M059J (cell line): ENCODE measurements at places on chromosomes 3 and 15. TPM values are rescaled to one million over a fixed set of nuclear protein-coding genes. Genes with fewer than 3 reads are reported as not detected.

DNA sequence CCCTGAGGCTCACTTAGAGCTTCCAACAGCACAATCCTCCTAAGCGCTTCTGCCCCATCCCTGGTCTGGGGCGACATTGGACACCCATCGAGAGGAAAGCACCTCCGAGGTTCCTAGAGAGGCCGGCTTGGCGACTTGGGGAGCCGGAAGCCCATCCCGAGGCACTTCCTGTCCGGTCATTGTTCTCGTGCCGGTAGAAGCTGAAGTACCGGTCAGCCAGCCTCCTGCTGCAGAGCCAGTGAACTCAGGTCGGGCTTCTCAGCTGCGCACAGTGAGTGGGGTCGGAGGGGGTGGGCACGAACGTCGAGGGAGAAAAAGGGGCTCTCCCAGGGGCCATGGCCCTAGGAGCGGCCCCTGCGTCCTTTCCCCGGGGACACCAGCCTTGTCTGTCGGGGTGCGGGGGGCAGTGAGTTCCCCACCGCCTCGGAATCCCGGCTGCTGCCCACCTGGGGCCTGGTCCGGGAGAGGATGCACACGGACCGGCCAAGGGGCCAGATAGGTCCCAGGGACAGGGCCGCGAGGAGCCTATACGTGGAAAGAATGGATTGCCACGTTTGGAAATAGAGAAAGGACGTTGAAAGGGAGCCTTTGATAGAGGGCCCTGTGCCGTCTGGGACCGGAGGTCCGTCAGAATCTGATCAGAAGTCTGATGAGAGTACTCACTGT, at the start of gene ZNF35:
TSS of gene ZNF35 (plus strand) at position 169 of the 666 bp plus-strand sequence. CDS start 2,336 bp downstream, outside the sequence.
- DNase-seq, result peak; percentile 85

- no peak for DNase-seq
Measured at GRCh38 chr3:11832981-11833905, 13.4 kb downstream of the TAMM41 start.

DNA sequence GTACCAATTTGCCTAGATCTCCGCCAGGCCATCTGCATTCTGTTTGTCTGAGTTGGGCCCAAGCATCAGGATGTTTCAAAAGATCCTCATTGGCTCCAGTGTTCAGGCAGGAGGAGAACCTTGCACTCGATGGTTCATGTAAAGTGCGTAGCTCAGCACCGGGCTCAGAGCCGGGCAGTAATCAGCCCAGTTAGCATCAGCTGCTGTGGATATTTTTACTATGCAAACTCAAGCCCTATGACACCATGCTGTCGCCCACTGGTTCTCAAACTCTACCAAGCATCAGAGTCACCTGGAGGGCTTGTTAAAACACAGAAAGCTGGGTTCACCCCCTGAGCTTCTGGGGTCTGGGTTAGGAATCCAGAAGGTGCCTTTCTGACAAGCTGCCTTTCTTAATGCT, 310.8 kb downstream of the SHQ1 start:
- DNase-seq, result no peak

DNA sequence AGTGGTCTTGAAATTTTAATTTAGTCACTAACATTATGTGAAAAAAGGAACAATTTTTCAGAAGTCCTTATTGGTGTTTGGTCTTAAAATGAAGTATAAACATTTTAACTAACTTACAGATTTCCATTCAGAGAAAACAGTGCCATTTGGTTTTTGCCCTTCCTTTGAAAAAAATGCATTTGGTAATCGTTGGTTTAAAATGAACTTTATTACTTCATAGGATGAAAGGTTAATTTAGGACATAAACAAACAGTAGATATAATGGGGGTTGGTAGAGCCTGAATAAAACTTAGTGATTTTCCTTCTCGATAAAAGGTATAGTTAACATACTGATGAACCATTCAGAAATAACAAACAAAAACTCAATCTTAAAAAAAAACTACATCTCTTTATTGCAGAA, 39.7 kb downstream of the TFG start:
- DNase-seq, result no peak

DNA sequence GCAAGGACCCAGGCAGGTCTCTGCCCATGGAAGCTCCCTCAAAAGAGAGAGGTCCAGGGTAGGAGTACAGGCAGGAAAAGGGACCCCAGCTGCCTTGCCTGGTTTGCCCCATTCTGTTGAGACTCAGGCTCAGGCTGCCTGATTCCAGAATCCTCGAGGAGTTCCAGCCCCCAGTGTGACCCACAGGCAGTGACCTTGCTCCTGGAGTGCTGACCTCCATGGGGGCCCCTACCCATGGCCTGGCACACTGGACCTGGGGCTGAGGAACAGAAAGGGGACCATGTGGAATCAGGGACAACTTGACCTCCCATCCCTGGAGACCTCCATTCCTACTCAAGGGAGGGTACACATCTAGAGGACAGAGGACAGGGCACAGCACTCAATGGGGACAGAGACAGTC, 3.4 kb upstream of the SEMA3B start:
- DNase-seq, result no peak

- DNase-seq, result no peak
Measured at GRCh38 chr3:17954801-17955200, 212.4 kb upstream of the TBC1D5 start.

GRCh38 chr3:158420654-158421396, 150.2 kb upstream of the MLF1 start:
- peak; percentile 42 for DNase-seq

DNA sequence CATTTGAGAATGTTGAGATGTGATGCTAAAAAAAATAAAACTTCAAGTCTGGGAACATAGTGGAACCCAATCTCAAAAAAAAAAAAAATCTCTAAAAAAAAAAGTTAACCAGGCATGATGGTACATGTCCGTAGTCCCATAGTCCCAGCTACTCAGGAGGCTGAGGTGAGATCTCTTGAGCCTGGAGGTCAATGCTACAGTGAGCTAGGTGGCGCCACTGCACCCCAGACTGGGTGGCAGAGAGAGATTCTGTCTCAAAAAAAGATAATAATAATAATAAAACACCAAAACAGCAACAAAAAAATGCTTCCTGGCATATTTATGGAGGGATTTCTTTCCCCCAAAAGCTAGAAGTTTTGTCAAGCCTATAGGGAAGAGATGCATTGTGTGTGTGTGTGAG, 361.6 kb downstream of the ROBO1 start:
- DNase-seq, result no peak

The LOXL1 gene
- total RNA-seq, result 120 and 189 TPM in 2 replicates

The PROS1 gene
- total RNA-seq, result 4.0 and 4.5 TPM in 2 replicates

The GPR62 gene
- total RNA-seq, result 0.02 TPM in 1 of 2 replicates, not detected in the other

The ZNF662 gene
- 0.20 and 1.4 TPM in 2 replicates for total RNA-seq

The ISLR gene
- not detected in 2 replicates for total RNA-seq
